ENCODE measurements at places on chromosomes 13 and 19. TPM values are rescaled to one million over a fixed set of nuclear protein-coding genes. Genes with fewer than 3 reads are reported as not detected.

FAM216B gene
- total RNA-seq: 0.05 TPM

ZNF208 gene
- 0.14 TPM for total RNA-seq

CEACAM20 gene
- 0.05 TPM for total RNA-seq

SNAPC2 gene
- 6.4 TPM for total RNA-seq

PRSS57 gene
- 8.5 TPM for total RNA-seq

CYP4F11 gene
- not detected for total RNA-seq

LHB gene
- total RNA-seq: not detected

CARM1 gene
- 7.0 TPM for total RNA-seq

LILRA2 gene
- total RNA-seq: 1.3 TPM

ZNF440 gene
- total RNA-seq: 8.9 TPM

C13orf46 gene
- total RNA-seq: 0.05 TPM

BEST2 gene
- not detected for total RNA-seq

TTC9B gene
- total RNA-seq: not detected

Measured in thymus (tissue), 14 donors.